ENCODE measurements at places on chromosomes 7 and 10.

DNA sequence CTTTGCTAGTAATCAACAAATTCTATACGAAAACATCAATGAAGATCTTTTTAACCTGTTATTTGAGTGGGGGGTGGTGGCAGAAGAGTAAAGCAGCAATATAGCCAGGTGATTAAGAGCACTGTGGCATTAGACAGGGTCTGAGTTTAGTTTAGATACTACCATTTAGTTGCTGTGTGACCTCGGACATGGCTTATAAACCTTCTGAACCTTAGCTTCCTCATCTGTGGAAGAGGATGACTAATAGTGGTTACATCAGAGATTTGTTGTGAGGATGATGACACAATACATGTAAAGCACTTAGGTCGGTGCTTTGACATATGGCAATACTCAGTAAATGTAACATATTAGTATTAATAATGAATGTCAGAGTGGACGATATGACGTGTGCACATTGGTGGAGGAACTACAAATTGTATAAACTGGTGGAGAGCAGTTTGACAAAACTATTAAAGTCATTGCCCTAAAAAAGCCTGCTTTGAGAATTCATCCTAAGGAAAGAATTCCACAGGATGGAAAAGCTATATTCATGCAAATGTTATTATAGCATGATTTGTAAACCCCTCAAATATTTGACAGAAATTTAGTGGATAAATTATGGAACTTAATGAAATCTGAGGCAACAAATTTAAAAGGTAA is 24.3 kb downstream of the SPAG6 start:
- DNase-seq = peak; percentile 97

- no peak for DNase-seq
These were observed 124.9 kb downstream of the OAT start for GRCh38 chr10:124293616-124294449.

- DNase-seq = peak; percentile 11
These were observed 566 bp downstream of the MAD1L1 start for GRCh38 chr7:2231992-2232765.

DNA sequence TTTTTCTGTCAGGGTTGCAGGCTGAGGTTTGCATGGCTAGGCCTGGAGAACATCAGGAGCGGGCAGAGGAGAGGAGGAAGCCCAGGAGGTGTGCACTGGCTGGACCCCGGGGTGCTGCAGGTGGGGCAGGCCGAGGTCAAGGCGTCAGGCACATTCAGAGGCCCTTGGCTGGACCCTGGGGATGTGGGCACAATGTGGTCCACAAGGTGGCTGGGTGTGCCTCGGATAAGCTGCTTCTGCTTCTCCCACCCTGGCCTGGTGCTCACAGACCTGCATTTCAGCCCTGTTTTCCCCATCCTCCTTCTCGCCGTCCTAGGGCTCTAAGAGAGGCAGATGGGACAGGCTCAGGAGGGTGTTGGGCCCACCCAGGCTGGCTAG is 108.2 kb downstream of the ADCY1 start:
- no peak for DNase-seq

- DNase-seq = no peak
These were observed 5.3 kb upstream of the PARP12 start for GRCh38 chr7:140068033-140068432.

DNA sequence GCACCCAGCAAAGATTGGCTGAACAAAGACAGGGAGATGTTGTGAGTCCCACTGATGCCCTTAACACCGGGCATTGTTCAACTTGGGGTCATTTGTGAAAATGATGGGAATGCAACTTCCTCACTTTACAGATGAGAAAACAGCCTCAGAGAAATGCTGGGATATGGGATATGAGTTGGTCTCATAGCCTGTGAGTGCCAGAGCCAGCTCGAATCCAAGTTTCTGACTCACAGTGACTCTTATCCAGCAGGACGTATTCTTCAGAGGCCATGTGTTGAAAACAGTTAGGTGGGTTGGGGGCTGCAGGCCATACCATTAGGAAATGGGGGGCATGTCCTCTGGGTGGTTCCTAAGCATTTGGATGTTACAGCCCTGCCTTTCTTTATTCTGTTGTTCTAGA is 45.2 kb downstream of the KIAA1217 start:
- DNase-seq = no peak

DNA sequence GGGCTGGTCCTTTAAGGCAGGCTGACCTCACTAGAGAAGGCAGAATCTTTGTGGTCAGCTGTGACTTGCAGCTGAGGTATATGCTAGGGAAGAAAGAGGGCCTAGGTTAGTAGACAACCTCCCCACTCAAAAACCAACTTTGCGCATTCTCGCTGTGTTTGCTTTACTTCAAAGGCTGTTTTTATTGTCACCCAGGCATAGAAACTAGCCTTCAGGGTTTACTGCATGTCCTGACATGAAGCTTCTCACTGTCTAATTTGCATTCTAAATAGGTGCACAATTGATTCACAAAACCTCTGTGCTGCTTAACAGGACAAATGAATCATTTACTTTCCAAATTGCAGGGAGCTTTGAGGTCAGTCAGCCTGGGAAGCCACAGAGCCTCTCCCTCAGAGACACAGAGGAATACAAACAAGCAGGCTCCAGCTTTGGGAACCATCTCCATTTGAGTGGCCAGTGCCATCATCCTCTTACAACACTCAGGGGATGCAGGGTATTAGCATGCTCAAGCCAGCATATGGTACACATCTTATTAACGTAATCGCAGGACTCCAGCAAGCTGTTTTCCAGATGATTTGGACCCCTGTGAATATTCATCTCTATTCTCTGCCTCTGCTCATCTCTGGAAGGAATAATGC is 596.4 kb upstream of the GHITM start:
- no peak for DNase-seq

- DNase-seq = peak; percentile 7
These were observed 5.9 kb upstream of the ITGA8 start for GRCh38 chr10:15725603-15726002.

DNA sequence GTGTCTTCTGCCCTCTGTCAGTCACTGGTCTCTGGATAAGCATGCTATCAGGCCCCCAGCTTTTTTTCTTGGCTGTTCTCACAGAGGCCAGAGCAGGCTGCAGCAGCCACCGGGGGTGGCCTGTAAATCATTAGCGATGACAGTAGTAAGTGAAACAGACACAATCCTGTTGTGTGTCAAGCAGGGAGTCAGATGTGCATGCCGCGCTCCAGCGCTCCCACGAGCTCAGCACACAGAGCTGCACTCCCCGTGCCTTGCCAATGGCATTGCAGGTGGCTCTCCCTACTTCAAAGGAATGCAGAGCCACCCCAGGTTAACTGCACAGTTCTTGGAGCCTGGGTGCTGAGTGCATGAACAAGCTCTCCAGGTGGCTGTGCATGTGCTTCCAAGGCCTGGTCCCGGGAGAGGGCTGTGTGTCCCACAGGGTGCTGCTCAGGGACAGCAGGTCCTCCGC is 226.1 kb downstream of the GLRX3 start:
- no peak for DNase-seq

DNA sequence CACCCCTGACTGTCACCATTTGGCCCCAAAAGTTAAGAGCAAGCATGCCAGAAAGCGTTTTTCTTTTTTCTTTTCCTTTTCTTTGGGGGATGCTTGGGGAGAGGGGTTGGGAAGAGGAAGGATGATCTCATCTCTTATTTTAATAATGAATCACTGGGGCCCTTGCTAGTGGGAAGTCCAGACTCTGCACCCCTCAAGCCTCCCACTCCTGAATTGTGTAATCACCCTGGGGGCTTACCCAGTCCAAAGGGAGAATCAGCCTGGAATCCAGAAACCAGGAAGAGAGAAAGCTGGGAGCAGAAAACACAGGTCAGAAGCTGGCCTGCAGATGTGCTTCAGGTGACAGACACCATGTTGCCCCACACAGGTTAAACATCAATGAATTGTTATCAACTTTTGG is 14.7 kb upstream of the HABP2 start:
- peak; percentile 70 for DNase-seq

DNA sequence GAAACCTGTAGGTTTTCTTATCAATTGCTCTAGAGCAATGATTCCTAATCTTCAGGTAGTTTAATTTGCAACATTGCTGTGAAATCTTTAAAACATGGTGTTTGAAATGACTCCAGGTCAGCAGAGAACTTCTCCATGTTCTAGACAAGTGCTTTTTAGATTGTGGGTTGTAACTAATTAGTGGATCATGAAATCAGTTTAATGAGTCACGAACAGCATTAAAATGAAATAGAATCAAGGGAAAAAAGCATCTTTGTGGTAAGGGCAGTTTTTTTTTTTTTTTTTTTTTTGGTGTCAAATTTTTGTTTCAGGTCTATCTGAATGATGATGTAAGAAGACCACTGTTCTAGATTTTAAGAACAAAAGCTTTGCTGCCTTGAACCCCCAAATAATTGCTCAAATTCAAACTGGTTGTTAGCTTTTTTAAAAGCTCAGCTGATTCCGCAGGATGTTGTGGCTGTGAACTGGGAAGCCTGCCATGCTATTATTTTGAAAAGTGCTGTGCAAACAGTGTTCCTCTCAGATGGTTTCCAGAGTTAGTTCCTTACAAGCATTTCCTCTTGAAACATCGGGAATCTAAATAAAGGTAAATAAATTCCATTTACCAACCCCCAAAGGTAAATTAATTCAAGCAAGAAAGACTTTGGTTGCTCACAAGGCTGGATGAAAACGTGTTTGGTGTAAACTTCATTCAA is 13.1 kb upstream of the PDK4 start:
- no peak for DNase-seq

GRCh38 chr10:974785-975074 is 13.5 kb upstream of the GTPBP4 start:
- no peak for DNase-seq

DNA sequence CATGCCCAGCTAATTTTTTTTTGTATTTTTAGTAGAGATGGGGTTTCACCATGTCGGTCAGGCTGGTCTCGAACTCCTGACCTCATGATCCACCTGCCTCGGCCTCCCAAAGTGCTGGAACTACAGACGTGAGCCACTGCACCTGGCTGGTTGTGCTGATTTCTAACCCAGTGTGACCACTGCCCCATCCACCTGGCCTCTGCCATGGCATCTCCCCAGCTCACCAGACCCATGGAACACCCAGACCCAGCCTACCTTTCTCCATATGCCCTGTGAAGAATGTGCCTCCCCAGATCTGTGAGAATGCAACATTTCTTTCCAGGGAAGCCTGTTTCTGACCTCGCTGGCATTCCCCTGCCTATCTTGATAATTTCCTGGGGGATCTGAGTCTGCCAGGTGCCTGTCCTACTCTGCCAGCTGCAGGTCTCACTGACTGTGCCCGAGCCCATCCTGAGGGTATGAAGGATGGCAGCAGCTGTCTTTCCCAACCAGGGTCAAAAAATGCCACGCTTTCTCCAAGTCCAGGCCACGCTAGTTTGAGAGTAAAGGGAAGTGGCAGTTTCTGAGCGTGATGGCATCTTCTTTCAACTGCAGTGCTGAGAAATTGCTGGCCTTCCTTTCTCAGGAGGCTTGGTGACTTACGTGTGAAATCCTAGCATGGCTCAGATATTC is 324.4 kb upstream of the ZNF32 start:
- DNase-seq = no peak

- DNase-seq = peak; percentile 48
These were observed 811 bp upstream of the ARHGAP12 start for GRCh38 chr10:31929261-31930022.

DNA sequence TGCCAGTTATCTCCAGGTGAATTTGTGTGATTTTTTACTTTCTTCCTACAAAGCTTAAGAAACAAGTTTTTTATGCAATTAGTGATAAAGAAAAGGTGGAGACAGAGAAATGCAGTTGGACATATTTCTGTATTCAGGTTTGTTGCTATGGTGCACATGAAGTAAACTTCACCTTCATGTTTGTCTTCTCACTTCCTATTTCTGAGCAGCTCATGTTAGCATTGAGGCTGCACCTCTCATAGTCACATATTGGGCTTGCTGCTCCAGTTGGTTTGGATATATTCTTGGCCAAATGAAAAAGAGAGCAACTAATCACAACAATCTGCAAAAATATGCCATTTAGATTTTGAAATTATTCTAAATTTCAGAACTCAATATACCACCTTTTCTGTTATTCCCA is 475.6 kb upstream of the ZWINT start:
- DNase-seq = no peak

GRCh38 chr10:43256531-43257346 is 10.1 kb downstream of the RASGEF1A start:
- DNase-seq = no peak

- no peak for DNase-seq
These were observed 12.7 kb downstream of the FAM3C start for GRCh38 chr7:121383235-121383910.

DNA sequence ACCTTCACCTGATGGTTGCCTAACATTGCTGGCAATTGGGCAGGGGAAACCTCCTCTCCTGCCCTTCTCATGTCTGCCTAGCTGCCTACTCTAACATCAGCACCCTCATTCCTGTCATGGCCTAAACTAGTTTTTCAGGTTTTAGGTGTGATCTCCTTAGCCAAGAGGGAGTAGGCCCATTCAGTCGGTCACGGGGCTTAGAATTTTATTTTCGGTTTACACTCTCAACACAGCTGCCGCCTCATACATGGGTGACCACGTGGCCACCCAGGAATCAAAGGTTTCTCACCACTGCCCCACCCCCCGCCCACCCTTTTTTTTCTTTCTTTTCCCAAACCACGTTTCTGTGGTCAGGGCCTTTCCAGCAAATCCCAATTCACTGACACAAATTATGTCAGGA is 97.2 kb downstream of the RALA start:
- DNase-seq = no peak

GRCh38 chr7:67786021-67786420 is 789.4 kb downstream of the TYW1 start:
- no peak for DNase-seq

DNA sequence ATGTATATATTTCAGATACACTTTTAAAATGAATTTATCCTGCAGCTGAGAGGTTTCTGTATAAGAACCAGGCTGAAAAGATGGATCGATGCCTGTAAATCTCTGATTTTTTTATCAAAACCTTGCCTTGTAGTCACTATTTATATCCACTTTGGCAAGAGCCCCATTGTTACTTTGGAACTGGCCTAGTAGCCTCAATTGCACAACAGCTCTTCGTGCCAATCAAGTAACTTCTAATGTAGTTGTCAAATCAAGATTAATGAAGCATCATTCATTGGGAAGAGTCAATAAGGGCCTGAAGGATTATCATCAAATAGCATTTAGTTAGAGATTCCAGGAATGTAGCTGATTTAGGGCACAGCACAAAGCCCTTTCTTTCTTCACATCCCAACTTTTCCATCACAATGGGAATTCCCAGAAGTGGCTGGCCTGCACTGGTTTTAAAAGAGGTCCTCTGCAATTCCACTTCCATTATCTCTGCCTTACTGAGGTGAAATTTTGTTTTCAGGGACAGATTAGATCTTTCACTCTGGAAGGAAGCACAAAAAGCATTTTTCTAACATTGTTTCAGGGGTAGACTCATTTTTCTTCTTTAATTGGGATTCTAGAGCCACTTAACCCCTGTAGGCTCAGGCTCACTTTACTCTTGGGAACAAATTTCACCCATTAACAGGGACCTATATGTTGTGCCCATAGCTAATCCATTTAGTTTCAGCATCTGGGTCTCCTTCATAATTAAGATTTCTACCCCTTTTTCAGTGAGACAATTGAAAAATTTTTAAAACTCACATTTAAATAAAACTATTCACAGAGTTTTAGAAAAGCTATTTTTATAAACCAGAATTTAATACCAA is 97.8 kb downstream of the CALCR start:
- DNase-seq = no peak

Measured in inflammatory macrophage treated with lipopolysaccharide for 4 hours (primary cell).